ENCODE measurements at places on chromosomes 6 and 20.

DNA sequence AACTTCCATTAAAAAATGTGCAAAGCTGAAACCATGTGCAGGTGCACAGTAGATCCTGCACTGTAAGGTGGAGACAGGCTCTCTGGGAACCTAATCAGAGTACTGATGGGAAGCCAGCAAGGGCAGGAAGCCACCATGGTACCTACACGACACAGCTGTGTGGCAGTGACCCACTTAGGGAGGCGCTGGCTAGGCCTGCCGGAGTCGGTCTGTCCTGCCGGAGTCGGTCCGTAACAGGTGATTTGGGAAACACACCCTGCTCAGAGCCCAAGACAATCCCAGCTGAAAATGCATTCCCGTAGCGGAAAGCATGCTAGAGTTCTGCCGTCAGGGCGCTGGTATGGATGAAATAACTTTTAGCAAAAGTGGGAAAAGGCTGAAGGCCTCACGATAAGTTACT is 17.2 kb downstream of the TXNDC5 start:
- DNase-seq: no peak

- DNase-seq: no peak
Measured at GRCh38 chr6:112253841-112254816, at the start of gene LAMA4. Gene LAMA4, minus strand, starts transcription at chr6:112254567. Its CDS starts 417 bp downstream, at chr6:112254150.

GRCh38 chr6:40754461-40755045 is 167.4 kb upstream of the LRFN2 start:
- DNase-seq: no peak

DNA sequence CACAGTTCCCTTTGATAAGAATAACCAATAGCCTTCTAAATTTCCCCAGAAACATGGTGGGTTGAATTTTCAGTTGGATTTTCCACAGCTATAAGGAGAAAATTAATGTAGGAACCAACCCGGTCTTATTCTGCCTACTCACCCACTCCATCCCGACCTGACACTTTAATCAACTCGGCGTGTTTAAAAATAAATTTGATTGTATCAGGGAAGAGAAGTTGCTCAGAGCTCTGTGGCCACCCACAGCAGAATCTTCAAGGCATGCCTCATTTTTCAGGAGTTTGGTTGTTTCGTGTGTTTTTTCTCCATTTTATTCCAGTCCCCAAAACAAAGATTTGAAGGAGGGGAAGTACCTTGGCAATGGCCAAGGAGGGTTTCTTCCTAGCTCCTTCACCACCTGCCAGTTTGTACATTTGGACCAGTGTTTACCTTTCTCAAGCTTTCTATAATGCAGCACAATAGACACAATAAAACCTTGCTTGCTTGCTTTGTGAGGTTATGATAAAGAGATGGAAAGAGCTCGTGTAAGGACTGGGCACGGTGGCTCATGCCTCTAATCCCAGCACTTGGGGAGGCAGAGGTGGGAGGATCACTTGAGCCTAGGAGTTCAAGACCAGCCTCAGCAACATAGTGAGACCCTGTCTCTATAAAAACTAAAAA is 297.2 kb upstream of the JARID2 start:
- DNase-seq: no peak

DNA sequence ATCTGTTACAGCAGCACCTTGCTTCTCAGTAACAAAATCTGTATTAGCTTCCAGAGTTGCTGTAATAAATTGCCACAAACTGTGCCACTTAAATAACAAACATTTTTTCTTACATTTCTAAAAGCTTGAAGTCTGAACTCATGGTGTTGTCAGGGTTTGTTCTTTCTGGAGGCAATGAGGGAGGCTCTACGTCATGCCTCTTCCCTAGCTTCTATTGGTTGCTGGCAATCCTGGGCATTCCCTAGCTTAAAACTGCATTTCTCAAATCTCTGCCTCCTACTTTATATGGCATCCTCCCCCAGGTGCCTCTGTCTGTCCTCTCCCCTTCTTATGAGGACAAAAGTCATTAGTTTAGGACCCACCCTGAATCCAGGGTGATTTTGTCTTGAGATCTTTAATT is 41.6 kb upstream of the TMEM244 start:
- no peak for DNase-seq

Data from hematopoietic multipotent progenitor cell treated with erythropoietin and hydrocortisone succinate and interleukin-3 and kit ligand, for 8 days (in vitro differentiated cells).